ENCODE measurements at places on chromosomes 16 and 17.
A peak's percentile ranks its signal among the peaks of the same experiment; 100 is the strongest.

DNA sequence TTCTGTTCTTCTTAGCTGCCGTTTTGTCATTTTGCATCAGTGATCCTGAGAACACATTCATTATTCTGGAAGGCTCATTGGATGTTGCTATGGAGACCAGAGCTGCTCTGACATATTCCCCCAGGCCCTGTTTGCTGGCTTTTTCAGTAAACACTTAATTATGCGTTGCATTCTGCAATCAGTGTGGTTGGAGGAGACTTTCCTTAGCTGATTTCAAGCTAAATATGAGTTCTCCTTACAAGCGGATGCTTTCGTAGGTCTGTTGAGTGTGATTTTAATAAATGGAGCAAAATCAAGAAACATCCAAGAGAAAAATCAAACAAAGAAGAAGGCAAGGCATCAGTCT, 38.2 kb upstream of the NUDT7 start:
- peak; percentile 43 for DNase-seq

DNA sequence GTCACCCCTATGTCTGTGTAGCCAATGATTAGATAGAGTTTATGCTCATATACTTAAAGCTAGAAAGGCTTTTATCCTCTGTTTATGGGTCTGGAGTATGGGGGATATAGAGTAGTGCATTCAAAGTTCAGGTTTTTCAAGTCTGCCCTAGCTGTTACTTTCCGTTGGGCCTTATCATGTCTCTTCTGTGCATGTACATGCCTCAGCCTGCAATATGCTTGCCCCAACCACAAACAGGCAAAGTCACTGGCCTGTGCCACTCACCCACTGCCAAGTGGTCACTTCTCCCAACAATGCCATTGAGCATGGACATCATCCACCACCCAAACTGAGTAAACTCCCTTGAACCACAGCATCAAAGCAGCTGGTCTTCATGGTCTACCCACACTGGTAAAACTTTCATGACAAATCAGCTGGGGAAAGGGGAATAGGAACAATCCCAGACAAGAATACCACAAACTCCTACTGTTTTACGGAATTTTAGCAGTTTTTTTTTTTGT, 70.3 kb upstream of the C17orf78 start:
- no peak for DNase-seq

- no peak for DNase-seq
Observed at GRCh38 chr17:44995436-44996001, 27.4 kb upstream of the C1QL1 start.

DNA sequence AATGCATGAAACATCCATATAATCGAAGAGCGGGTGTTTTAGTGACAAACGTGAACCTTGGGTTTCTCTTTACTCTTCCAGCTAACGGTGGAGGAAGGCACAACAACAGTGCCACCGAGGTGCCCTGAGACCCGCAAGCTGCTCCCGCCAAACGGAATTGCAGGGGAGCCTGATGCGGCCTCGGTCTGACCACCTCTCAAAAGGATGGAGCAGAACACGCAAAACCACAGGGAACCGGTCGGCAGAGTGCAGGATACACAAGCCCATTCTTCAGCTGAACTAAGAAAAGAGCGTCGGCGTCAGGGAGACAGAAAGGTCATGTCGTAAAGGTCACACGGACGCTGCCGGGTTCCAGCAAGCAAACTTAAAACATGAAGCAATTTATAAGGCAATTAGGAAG, 109.5 kb upstream of the ZNF750 start:
- DNase-seq, result no peak

- peak; percentile 78 for DNase-seq
Observed at GRCh38 chr17:52159246-52160135, 977 bp upstream of the CA10 start.

- peak; percentile 15 for DNase-seq
Observed at GRCh38 chr17:67139784-67140665, 95.7 kb downstream of the CACNG1 start.

- peak; percentile 92 for DNase-seq
Observed at GRCh38 chr17:46876353-46876887, 25.0 kb downstream of the WNT9B start.

- no peak for DNase-seq
Observed at GRCh38 chr17:14299280-14300141, 1.4 kb upstream of the HS3ST3B1 start.

- peak; percentile 31 for DNase-seq
Observed at GRCh38 chr17:78272181-78272913, 40.9 kb downstream of the TMEM235 start.

DNA sequence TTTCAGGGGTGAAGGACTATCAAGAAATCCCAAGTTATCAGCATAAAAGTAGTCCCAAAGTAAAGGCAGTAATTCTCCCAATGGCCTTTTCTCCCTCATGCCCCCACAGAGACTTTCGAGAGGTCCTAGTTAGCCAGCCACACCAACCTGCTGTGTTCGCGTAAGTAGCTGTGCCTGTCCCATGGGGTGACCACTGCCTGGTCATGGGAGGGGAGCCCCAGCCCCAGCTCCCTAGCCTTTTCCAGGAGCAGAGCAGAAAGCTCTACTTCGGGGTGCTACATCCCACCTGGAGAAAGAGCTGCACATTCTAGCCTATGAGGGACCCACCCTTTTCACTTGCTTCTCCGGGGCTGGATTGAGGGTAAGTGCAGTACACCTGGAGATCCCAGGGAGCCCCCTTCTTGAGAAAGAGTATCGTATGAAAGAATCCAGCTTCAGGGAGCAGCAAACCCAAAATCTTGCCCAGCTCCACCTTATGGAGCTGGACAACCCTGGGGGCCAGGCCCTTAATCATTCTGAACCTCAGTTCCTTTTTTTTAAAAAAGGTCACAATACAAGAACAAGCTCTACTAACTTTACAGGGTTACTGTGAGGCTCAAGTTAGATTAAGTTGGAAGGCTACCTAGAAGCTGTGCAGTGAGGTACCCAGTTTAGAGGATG, 8.6 kb upstream of the SOST start:
- DNase-seq, result no peak

DNA sequence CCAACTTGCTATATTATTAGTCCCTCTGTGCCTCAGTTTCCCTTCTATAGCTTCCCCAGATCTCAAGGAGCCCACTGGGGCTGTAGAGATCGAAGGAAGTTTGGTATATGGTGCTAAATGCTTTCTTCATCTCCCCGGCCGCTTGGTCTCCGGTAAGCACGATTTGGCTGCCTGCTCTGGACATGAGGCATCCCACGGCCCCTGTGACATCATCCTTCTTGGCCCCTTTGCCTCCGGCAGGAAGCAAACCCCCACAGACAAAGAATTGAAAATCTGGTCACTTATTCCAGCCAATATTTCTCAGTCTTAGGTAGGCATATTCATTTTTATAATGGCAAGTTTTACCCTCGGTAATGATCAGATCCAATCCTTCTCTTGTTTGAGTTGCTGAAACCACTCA, 65.8 kb downstream of the WSCD1 start:
- DNase-seq, result peak; percentile 89
